ENCODE measurements at places on chromosomes 6 and 20.

- DNase-seq: peak; percentile 12
- H3K27ac ChIP-seq: peak overlapping the region; percentile 77
- peaks cover 74% of the 10 kb centered on the region for H3K4me1 ChIP-seq
- peaks cover 4% of the 10 kb centered on the region for H3K27me3 ChIP-seq
- H3K4me3 ChIP-seq: peak overlapping the region; percentile 96
Observed at GRCh38 chr6:14121936-14122344, 4.4 kb downstream of the CD83 start.

DNA sequence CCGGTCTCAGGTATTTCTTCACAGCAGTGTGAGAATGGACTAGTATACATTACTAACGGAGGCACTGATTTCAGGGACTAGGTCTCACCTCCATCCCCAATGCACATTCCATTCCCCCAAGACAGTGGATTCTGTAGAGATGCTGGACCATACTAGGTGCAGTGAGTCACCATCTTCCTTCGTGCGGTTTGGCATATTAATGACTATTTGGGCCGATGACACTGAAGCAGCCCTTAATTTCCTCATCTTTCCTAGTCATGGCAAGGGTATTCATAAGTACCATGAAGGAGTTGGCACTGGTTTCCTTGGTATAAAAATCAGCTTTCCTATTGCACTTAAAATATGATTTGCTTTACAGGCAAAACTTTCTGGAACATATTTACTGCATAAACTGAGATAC lies 121.4 kb upstream of the TRAF3IP2 start:
- no peak overlapping the region for H3K4me3 ChIP-seq
- no peaks in the 10 kb centered on the region for H3K27me3 ChIP-seq
- DNase-seq: no peak
- peaks cover 42% of the 10 kb centered on the region for H3K36me3 ChIP-seq

DNA sequence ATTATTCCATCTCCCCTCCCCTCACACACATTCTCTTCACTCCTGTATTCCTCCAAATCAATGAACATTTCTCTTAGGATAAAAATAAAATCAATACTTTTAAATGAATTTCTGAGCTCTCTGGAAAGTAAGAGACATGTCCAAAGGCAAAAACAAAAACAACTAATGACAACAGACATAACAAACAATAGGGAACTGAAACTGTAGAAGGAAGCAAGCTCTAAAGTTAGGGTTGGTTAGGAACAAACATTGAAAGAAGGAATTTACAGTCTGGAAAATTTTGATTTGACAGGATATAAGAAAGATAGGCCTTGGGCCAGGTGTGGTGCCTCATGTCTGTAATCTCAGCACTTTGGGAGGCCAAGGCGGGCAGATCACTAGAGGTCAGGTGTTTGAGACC lies 17.5 kb upstream of the MYCT1 start:
- H3K27me3 ChIP-seq: no peaks in the 10 kb centered on the region
- no peak overlapping the region for H3K27ac ChIP-seq
- no peaks in the 10 kb centered on the region for H3K4me1 ChIP-seq

- no peaks in the 10 kb centered on the region for H3K4me1 ChIP-seq
- H3K27ac ChIP-seq: no peak overlapping the region
- no peak overlapping the region for H3K4me3 ChIP-seq
Observed at GRCh38 chr20:24084281-24084680, 95.7 kb upstream of the GGTLC1 start.

- no peak for DNase-seq
- H3K36me3 ChIP-seq: no peaks in the 10 kb centered on the region
- peaks cover 3% of the 10 kb centered on the region for H3K27me3 ChIP-seq
- H3K4me3 ChIP-seq: no peak overlapping the region
- H3K27ac ChIP-seq: no peak overlapping the region
- no peaks in the 10 kb centered on the region for H3K4me1 ChIP-seq
Observed at GRCh38 chr6:117890172-117890571, 16.9 kb upstream of the SLC35F1 start.

DNA sequence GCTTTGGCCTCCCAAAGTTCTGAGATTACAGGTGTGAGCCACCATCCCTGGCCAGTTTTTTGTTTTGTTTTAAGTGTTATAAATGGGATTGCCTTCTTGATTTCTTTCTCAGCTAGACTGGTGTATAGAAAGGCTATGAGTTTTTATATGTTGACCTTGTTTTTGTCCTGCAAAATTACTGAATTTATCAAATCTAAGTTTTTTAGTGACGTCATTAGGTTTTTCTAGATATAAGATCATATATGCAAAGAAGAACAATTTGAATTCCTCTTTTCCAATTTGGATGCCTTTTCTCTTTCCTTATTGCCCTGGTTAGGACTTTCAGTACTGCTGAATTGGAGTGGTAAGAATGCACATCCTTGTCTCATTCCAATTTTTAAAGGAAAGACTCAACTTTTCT lies 81.3 kb upstream of the MOCS1 start:
- H3K27ac ChIP-seq: no peak overlapping the region
- no peaks in the 10 kb centered on the region for H3K36me3 ChIP-seq
- no peak overlapping the region for H3K4me3 ChIP-seq
- H3K4me1 ChIP-seq: no peaks in the 10 kb centered on the region

DNA sequence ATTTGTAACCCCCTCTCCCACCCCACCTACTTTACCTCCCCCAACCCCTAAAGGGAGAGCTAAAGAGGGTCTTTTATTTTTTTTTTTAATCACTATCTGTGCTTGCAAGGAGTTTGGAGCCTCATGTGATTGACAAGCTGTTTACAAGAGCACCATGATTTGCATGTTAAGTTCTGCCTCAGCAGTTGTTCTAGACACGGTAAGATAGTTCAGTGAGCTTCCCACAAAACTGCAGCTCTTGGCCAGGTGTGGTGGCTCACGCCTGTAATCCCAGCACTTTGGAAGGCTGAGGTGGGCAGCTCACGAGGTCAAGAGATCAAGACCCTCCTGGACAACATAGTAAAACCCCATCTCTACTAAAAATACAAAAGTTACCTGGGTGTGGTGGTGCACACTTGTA lies 5.0 kb upstream of the PXDC1 start:
- peaks cover 6% of the 10 kb centered on the region for H3K4me1 ChIP-seq
- DNase-seq: no peak
- peaks cover 27% of the 10 kb centered on the region for H3K27me3 ChIP-seq
- no peaks in the 10 kb centered on the region for H3K36me3 ChIP-seq
- H3K4me3 ChIP-seq: no peak overlapping the region
- no peak overlapping the region for H3K27ac ChIP-seq

DNA sequence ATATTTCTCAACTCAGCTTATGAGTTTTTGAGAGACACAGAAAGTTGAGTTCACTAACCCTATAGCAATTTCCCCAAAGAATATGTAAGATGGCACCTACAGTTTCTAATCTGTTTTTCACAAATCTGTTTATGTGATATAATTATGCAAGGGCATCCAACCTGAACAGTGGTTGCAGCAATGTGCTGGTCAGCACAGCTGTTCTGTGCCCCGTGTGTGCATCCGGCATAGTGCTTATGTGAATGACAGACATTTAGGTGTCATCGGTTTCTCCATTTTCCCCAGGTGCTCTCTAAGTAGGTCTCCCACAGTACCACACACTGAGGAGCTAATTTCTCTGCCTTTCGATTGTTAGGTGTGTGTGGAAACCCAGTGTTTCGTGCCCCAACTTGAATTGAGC lies 7.7 kb upstream of the BACH2 start:
- H3K4me1 ChIP-seq: peaks cover 20% of the 10 kb centered on the region
- no peak for DNase-seq
- H3K27ac ChIP-seq: no peak overlapping the region
- peaks cover 51% of the 10 kb centered on the region for H3K27me3 ChIP-seq
- peaks cover 4% of the 10 kb centered on the region for H3K36me3 ChIP-seq

DNA sequence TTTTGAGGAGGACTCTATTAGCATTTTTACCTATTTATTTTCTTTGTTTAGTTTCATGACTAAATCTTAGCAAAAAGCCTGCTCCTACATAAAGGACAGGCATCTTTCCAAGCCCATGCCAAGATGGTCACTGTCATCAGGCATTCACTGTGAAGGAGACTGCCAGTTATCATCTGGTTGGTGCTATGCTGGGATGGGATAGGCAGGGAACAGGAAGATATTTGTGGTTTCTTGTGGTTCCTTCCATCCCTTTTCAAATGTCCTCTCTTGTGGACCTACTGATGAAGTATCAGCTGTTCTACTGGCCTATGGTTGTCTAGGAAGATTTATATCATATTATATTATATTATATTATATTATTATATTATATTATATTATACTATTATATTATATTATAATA lies 107.0 kb downstream of the MCHR2 start:
- H3K36me3 ChIP-seq: no peaks in the 10 kb centered on the region
- H3K4me1 ChIP-seq: no peaks in the 10 kb centered on the region
- no peak overlapping the region for H3K4me3 ChIP-seq

- H3K36me3 ChIP-seq: peaks cover 48% of the 10 kb centered on the region
- H3K27ac ChIP-seq: no peak overlapping the region
- DNase-seq: no peak
- H3K27me3 ChIP-seq: no peaks in the 10 kb centered on the region
- H3K4me1 ChIP-seq: peaks cover 27% of the 10 kb centered on the region
- no peak overlapping the region for H3K4me3 ChIP-seq
Observed at GRCh38 chr6:159754959-159755914, 6.6 kb upstream of the ACAT2 start.

GRCh38 chr20:54438166-54438565 lies 37.2 kb upstream of the DOK5 start:
- H3K36me3 ChIP-seq: no peaks in the 10 kb centered on the region
- no peak overlapping the region for H3K4me3 ChIP-seq
- no peaks in the 10 kb centered on the region for H3K4me1 ChIP-seq
- no peak for DNase-seq
- H3K27ac ChIP-seq: no peak overlapping the region
- no peaks in the 10 kb centered on the region for H3K27me3 ChIP-seq

DNA sequence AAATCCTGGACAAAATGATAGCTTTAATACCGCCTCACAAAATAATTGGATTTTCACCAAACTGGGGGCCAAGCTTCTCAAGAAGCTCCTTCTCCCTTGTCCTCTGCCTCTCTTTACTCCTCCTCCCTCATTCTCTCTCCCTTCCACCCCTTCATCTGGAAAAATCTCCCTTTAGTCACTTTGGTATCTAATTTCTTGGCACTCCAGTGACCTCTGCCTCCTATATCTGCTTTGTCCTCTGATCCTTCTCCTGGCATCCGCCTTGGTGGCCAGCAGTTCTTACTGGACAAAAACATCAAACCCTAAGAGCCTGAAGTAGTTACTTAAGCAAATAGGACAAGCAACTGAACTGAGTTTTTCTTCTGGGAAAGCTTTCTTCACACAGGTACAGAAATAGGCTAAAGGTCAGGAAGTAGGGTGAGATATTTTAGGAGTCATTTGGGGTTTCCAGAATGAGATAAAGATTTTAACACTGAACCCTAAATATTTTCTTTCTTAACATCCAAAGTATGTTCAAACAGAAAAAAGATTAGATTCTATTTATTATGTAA lies 220.7 kb downstream of the ARHGAP18 start:
- no peaks in the 10 kb centered on the region for H3K27me3 ChIP-seq
- H3K4me1 ChIP-seq: peaks cover 58% of the 10 kb centered on the region
- no peak for DNase-seq

DNA sequence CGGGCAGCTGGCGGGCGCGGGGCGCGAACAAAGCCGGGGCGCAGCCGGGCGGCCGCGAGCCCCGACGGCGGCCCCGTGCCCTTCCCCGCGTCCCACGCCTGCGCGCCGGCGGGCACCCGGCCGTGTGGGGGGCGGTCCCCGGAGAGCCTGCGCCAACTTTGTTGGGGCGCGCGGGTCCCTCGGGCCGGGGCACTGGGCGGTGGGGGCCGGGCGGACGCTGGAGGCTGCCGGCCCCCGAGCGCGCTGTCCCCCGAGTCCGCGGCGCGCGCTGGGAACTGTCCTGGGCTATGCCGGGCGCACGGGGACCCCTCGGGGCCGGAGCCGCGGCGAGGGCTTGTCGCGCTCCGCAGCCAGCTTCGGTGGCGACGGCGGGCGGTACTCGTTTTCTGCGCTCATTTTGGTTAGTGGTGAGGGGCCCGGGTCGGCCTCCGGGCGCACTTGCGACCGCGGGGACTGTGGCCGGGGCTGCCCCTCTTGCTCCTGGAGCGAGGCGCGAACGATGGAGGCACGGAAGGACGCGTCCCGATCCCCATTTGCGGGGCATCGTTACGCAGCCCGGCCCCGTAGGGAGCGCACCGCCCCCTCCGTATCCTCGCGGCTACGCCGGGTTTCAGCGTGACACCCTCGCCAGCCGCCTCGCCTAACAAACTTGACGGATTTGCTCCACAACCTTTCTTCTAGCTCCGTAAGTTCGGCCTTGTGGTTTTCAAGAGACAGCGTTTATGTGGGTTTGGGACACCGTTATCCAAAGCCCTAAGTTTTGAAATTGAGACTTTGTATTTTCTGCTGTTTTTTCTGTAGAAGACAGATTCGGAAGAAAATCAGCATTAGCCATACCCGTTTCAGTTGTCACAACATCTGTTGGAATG lies 622 bp downstream of the SS18L1 start:
- H3K4me3 ChIP-seq: peak overlapping the region; percentile 86
- H3K36me3 ChIP-seq: peaks cover 25% of the 10 kb centered on the region
- H3K27ac ChIP-seq: peak overlapping the region; percentile 80
- DNase-seq: peak; percentile 53
- H3K27me3 ChIP-seq: no peaks in the 10 kb centered on the region

GRCh38 chr6:11585426-11586016 lies 48.0 kb downstream of the TMEM170B start:
- no peak overlapping the region for H3K4me3 ChIP-seq
- H3K4me1 ChIP-seq: no peaks in the 10 kb centered on the region
- no peak overlapping the region for H3K27ac ChIP-seq
- no peak for DNase-seq

Measured in activated T-helper 1 cell treated with anti-CD3 and anti-CD28 coated beads, Interleukin-12 subunit alpha, Interleukin-12 subunit beta, Interleukin-2, Interleukin-4 antibody, amounts not matched to agents 30 ng/mL and 10 ng/mL and 1 ng/mL, durations not matched to agents 14 hours and 24 hours and 36 hours (primary cell).